ENCODE measurements at places on chromosomes 12 and 14.
A peak's percentile ranks its signal among the peaks of the same experiment; 100 is the strongest.

- no peak overlapping the region for H3K4me3 ChIP-seq
- peak overlapping the region; percentile 59 for H3K27ac ChIP-seq
- H3K36me3 ChIP-seq = no peaks in the 10 kb centered on the region
- DNase-seq = no peak
- peaks cover 13% of the 10 kb centered on the region for H3K4me1 ChIP-seq
Observed at GRCh38 chr12:22256041-22256441, 78.5 kb downstream of the ST8SIA1 start.

- no peak overlapping the region for H3K27ac ChIP-seq
- no peak overlapping the region for H3K4me3 ChIP-seq
- H3K4me1 ChIP-seq = no peaks in the 10 kb centered on the region
- no peak for DNase-seq
- no peaks in the 10 kb centered on the region for H3K36me3 ChIP-seq
- no peaks in the 10 kb centered on the region for H3K27me3 ChIP-seq
Observed at GRCh38 chr14:59458486-59458885, 6.7 kb downstream of the GPR135 start.

- no peak for DNase-seq
- no peaks in the 10 kb centered on the region for H3K36me3 ChIP-seq
- H3K4me1 ChIP-seq = no peaks in the 10 kb centered on the region
- H3K27ac ChIP-seq = no peak overlapping the region
- no peaks in the 10 kb centered on the region for H3K27me3 ChIP-seq
- no peak overlapping the region for H3K4me3 ChIP-seq
Observed at GRCh38 chr12:58034311-58034710, 92.9 kb downstream of the ATP23 start.

- H3K27ac ChIP-seq = no peak overlapping the region
- DNase-seq = no peak
- peaks cover 9% of the 10 kb centered on the region for H3K4me1 ChIP-seq
- no peaks in the 10 kb centered on the region for H3K36me3 ChIP-seq
Observed at GRCh38 chr14:36397357-36397756, 76.9 kb upstream of the MBIP start.

GRCh38 chr14:102893452-102893851, 29.0 kb upstream of the AMN start:
- H3K27ac ChIP-seq = no peak overlapping the region
- H3K4me1 ChIP-seq = no peaks in the 10 kb centered on the region
- peaks cover 12% of the 10 kb centered on the region for H3K36me3 ChIP-seq

DNA sequence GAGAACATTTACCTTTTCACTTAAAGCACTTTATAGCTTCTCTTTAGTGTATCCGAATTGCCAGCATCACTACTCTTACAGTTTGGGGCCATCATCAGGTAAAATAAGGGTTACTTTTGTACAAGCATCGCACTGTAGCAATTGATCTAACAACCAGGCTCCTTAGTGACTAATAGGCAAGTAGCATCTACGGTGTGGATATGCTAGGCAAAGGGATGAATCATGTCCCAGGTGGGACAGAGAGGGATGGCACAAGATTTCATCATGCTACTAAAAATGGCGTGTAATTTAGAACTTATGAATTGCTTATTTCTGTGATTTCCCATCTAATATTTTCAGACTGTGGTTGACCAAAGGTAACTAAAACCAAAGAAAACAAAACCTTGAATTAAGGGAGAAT, 582.3 kb downstream of the KCNH5 start:
- H3K4me3 ChIP-seq = no peak overlapping the region
- H3K4me1 ChIP-seq = no peaks in the 10 kb centered on the region
- DNase-seq = no peak
- H3K36me3 ChIP-seq = no peaks in the 10 kb centered on the region
- no peak overlapping the region for H3K27ac ChIP-seq

- H3K27ac ChIP-seq = no peak overlapping the region
- H3K4me3 ChIP-seq = no peak overlapping the region
- no peak for DNase-seq
- no peaks in the 10 kb centered on the region for H3K27me3 ChIP-seq
- no peaks in the 10 kb centered on the region for H3K4me1 ChIP-seq
Observed at GRCh38 chr12:133221241-133221640, 14.4 kb downstream of the ANHX start.

DNA sequence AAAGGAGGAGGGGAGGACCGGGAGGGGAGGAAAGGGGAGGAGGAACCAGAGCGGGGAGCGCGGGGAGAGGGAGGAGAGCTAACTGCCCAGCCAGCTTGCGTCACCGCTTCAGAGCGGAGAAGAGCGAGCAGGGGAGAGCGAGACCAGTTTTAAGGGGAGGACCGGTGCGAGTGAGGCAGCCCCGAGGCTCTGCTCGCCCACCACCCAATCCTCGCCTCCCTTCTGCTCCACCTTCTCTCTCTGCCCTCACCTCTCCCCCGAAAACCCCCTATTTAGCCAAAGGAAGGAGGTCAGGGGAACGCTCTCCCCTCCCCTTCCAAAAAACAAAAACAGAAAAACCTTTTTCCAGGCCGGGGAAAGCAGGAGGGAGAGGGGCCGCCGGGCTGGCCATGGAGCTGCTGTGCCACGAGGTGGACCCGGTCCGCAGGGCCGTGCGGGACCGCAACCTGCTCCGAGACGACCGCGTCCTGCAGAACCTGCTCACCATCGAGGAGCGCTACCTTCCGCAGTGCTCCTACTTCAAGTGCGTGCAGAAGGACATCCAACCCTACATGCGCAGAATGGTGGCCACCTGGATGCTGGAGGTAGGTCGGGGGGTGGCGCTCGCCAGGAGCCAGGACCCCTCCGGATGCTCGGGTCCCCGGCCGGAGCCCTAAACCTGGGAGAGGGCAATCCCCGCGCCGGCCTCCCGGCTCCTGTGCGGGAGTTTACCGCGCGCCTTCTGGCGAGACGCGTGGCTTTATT, at the start of gene CCND2:
Gene CCND2, plus strand, starts transcription at position 111 of the 744 bp plus-strand sequence. Its CDS starts 279 bp downstream, at position 390.
- peak; percentile 92 for DNase-seq
- H3K27ac ChIP-seq = peak within 1 kb of the TSS; percentile 86
- peaks cover 37% of the 10 kb centered on the region for H3K27me3 ChIP-seq
- peak within 1 kb of the TSS; percentile 77 for H3K4me3 ChIP-seq
- H3K36me3 ChIP-seq = peaks cover under 1% of the 10 kb centered on the region

GRCh38 chr12:79689477-79690141, 1.2 kb downstream of the PAWR start:
- H3K36me3 ChIP-seq = no peaks in the 10 kb centered on the region
- peak overlapping the region; percentile 91 for H3K4me3 ChIP-seq
- peak overlapping the region; percentile 84 for H3K27ac ChIP-seq

DNA sequence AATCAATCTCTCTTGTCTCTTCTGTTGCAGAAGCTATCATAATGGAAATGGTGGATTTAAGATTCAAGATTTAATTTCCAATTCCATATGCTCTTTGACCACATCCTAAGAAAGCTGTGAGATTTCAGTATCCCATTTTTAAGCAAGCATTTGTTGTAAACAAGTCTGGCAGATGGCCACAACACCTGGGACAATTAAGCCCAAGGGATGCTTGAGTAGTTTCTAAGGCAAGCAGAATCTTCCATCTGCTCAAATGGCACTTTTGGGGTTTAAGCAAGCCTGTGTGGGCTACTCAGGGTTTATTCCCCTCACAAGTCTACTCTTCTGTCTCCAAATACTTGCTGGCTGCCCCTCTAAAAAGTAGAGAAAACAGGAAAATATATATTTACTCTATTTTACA, 304.7 kb upstream of the SYT1 start:
- H3K27me3 ChIP-seq = no peaks in the 10 kb centered on the region
- no peak overlapping the region for H3K27ac ChIP-seq
- H3K4me3 ChIP-seq = no peak overlapping the region
- H3K4me1 ChIP-seq = no peaks in the 10 kb centered on the region

DNA sequence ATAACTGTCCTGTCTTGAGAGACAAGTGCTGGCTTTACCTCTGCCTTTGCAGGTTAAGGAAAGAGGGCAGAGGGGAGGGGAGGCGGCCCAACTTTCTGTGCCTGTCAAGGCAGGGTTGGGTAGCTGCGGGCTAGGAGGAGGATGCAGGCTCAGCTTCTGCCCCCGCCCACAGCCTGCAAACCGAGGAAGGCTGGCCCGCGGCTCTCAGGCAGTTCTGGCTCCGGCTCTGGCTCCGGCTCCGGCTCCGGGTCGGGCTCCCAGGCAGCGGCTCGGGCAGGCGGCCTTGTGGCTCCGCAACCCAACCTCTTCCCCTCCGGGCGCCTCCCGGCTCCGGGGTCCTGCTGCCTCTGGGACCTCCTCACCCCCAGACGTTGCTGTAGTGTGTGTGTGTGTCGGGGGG, 92.9 kb downstream of the TMEM30B start:
- H3K4me1 ChIP-seq = peaks cover 5% of the 10 kb centered on the region
- H3K36me3 ChIP-seq = no peaks in the 10 kb centered on the region
- H3K27ac ChIP-seq = no peak overlapping the region
- peaks cover 4% of the 10 kb centered on the region for H3K27me3 ChIP-seq
- H3K4me3 ChIP-seq = no peak overlapping the region
- DNase-seq = no peak

GRCh38 chr14:34187519-34188044, 236.7 kb upstream of the EGLN3 start:
- H3K36me3 ChIP-seq = no peaks in the 10 kb centered on the region
- no peak overlapping the region for H3K4me3 ChIP-seq
- H3K27me3 ChIP-seq = no peaks in the 10 kb centered on the region

DNA sequence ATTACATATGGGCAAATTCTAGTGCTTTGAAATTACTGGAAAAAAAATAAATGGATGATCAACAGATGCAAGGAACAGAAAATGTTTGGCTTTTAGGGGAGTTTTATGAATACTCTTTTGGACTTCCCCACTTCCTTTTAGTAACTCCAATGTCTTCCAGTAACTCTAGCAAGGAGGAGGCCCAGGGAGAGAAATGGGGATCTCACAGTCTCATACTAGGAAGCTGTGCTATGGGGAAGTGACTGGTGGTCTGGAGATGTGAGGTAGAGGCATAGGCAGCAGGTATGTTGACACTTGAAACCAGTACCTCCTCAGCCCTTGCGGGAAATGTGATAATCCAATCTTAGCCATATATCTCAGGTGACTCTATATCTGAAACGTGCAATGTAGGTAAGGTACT, 68.1 kb downstream of the CRADD start:
- H3K4me3 ChIP-seq = no peak overlapping the region
- H3K4me1 ChIP-seq = peaks cover 19% of the 10 kb centered on the region
- no peaks in the 10 kb centered on the region for H3K36me3 ChIP-seq
- DNase-seq = no peak
- no peak overlapping the region for H3K27ac ChIP-seq

DNA sequence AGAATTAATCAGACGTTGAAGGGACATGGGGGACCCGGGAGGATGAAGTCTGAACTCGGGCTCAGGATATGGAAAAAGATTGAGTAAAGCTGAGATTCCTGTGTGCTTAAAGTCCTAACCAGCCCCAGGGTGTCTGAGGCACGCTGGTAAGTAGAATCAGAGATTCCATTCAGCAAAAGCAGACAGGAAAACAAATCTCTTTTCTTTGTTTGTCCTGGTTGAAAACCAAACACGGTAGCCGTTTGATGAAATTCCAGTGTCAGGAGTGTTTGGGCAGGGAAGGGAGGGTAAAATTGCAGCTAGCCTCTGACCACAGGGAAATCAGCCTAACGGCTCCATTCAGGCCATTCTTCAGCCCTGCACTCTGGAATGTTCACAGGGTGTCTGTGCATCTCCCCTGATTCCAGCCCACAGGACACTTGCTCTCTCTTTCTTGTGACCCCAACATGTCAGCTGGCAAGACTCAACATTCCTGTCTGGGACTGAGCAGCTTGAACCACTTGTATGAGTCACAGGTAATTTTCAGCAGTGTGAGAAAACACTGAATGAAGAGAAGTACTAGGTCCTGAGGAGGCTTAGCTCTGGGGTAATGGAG, 31.0 kb downstream of the NINJ2 start:
- H3K4me3 ChIP-seq = peak overlapping the region; percentile 22
- H3K27me3 ChIP-seq = no peaks in the 10 kb centered on the region
- H3K27ac ChIP-seq = peak overlapping the region; percentile 83
- DNase-seq = no peak
- H3K4me1 ChIP-seq = peaks cover 26% of the 10 kb centered on the region

GRCh38 chr14:104702106-104702505, 12.7 kb downstream of the INF2 start:
- DNase-seq = no peak
- H3K36me3 ChIP-seq = peaks cover 36% of the 10 kb centered on the region
- no peaks in the 10 kb centered on the region for H3K27me3 ChIP-seq
- H3K4me3 ChIP-seq = no peak overlapping the region
- H3K4me1 ChIP-seq = peaks cover 26% of the 10 kb centered on the region
- no peak overlapping the region for H3K27ac ChIP-seq

- peaks cover 18% of the 10 kb centered on the region for H3K4me1 ChIP-seq
- peak overlapping the region; percentile 81 for H3K27ac ChIP-seq
Observed at GRCh38 chr12:120902846-120903411, 1.2 kb downstream of the SPPL3 start.

All from upper lobe of right lung (tissue), 1 donor.